ENCODE measurements at places on chromosomes 12 and 14.

DNA sequence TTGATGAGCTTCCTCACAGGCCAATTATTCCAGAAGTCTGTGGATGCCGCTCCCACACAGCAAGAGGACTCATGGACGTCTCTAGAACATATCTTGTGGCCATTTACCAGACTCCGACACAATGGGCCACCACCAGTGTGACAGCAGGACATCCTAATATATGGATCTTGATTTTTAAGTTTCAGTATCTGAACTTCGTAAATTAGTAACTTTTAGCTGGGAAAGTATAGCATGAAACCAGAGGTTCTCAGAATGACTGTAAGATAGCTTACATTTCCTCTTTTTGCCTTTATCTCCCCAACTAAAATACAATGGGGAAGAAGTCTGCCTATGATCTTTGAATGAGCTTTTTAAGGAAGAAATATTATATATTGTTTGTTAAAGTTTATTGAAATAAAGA, 87.0 kb downstream of the DNAI7 start:
- no peak for DNase-seq

GRCh38 chr12:107514887-107515445, 170.6 kb upstream of the PWP1 start:
- no peak for DNase-seq

DNA sequence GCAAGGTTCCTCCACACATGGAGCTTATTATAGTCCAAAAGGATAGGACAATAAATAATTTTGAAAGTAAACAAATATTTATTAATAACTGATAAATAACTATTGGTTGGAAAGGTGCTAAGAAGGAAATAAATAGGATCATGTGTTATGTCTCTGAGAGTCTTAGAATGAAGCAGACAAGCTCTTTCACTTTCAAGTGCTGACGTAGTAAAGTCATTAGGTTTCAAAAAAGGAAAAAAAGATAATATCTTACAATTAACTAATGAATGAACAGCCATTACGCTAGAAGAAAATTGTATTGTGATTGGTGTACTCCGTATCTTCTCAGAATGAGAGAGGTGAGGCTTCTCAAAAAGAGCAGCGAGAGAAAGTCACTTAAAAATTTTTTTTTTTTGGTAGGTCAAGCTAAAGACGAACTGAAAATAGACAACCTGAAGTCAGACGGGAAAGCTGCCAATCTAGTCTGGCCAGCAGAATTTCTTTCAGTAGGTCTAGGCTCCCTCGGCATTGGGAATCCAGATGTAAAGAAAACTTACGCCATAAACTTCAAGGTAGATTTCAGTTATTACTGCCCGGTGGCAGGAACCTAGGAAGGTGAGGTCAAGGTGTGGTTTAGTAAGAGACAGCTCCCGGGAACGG, 583 bp upstream of the LEMD3 start:
- DNase-seq = no peak

DNA sequence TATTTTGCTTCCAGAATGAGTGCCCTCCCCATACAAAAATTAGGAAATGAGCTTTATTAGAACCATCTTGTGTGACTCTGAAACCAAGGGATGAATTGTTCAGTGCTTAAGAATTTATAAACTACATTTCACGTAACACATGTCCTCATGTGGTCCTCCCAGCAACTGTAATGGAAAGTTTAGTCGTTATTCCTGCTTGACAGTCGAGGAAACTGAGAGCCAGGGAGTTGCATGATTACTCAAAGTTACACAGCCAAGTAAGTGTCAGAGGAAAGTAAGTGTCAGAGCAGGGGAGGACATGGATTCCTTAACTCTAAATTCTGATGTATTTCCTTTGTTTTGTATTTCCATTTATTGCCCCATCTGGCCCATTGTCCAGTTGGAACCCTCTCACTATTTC, 453.9 kb downstream of the FUT8 start:
- DNase-seq = no peak

GRCh38 chr14:67569651-67570290, 30.3 kb downstream of the PIGH start:
- DNase-seq = no peak

DNA sequence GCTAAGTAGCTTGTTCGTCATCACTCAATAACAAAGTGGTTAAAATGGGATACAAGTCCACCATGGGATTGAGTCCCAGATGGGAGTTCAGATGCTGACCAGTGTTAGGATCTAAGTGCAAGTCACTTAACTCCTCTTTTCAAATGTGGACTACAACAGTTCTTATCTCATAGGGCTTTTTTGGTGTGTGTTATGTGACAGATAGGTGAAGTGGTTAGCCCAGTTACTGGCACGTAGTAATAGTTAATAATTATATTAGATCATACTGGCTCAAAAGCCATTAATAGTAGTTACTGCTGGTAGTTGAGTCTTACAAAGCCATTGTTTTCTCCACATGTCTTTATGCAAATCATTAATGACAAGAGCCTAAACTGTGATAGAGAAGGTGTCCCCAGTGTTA, 73.2 kb downstream of the RCOR1 start:
- DNase-seq = no peak

DNA sequence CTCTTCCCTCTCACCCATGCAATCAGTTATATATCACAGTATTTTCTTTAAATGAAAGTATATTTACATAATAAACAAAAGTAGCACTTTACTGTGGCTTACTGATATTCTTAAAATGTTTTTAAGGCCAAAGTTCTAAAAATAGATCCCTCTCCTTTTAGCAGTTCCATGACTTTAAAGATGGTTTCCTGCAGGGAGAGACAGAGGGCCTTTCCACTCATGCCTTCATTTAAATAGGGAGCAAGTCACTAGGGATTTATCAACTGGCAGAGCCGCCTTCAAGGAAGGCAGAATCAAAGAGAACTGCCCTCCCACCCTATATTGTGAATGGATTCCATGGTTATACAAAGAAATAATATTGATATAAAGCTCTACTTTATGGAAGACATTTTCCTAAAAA, 55.5 kb downstream of the DUSP16 start:
- no peak for DNase-seq

GRCh38 chr14:104200106-104200505, 61.7 kb downstream of the KIF26A start:
- no peak for DNase-seq

DNA sequence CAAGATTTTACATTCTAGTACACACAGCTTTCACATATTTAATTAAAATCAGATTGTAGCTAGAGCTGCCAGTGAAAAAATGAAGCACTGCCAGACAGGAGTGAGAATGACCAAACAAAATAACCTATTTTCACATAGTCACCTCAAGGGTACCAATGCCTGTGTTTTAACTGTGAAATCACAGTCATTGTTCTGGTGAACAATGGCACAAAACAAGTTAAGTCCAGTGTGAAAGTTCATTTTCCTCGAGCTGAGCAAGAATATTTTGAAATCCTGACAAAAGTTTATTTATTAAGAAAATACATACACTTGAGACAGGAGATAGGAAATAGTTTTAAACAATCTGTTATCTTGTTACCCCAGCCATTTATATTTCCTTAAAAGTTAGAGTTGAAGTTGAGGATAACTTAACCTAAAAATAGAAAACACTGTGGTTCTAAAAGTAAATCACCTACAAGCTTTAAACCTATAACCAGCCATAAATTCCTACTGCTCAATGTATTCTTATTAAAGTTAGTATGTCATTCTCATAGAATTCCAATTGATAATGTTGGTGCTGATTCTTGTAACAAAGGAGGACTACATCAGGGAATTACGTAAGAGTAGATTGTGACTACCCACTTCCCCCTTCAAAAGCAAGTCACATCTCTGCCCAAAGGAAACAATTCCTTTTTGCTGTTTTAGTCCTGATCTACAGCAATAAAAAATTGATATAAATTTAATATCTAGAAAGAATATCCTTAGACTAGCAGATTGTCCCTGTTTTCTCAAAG, 15.9 kb downstream of the DENND5B start:
- no peak for DNase-seq

GRCh38 chr14:77314043-77314442, 6.6 kb downstream of the POMT2 start:
- no peak for DNase-seq

- DNase-seq = no peak
Measured at GRCh38 chr14:24130380-24130716, at the start of gene FITM1. TSS of gene FITM1 (plus strand) at chr14:24130659. CDS start at chr14:24131564, 905 bp downstream.

DNA sequence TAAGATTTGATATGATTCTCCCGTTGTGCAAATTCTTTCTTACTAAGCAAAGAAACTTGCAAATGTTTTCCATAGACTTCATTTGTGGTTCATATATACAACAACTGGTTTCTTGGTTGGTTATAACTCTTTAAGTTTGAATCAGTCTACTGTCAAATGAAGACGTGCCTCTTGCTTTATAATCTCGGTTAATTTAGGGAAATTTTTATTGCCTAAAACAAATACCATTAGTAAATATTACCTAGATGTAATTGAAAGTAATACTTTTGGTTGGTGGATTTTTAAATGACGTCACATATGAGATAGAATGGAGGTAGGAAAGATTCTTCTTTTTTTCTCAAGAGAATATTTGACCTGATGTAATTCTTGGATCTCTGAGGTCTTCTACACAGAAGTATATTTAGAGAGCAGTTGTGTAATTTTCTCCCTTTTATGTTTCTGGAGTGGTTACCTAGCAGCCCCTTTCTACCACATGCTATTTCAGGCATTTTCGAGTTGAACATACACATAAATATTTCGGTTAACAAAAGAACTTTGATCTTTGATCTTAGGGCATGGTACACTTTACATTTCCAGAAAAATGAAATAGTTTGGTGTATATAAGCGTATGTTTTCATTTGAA, 1.7 kb downstream of the ATF7IP start:
- DNase-seq = peak; percentile 68

GRCh38 chr12:132270969-132271754, 58.2 kb downstream of the GALNT9 start:
- no peak for DNase-seq

DNA sequence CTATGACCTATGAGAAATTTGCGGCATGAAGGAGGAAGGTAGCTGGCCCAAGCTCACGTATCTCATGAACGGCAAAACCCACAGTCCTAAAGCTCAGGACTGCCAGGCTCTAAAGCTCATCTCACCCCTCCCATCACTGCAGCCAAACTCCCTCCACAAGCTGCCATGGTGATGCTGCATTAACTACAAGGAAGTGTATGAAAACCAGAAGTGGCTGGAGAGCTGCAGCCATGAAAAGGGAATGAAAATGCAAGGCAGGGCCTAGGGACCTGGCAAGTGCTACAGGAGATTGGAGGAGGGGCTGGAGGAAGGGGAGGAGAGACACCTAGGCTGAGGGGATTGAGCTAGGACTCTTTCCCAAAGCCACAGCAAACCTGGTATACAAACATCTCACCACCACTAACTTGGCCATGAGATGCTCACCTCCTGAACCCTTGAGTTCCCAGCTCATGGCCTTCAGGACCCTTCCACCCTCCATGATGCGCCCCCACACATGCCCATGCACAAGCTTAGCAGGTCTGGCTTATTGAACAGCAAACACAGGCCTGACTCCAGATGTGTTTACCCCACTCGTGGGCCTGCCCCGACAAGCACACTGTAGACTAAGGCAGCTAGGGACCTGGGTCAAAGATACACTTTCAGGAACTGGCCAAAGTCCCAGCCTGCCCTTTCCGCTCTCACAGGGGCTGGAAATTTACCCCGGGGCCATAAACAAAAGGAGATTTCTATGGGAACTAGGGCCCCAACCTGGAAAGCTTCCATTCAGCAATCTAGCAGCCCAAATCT, 42.0 kb downstream of the LTBP2 start:
- no peak for DNase-seq

- DNase-seq = no peak
Measured at GRCh38 chr14:75514673-75515628, 7.3 kb upstream of the BATF start.

DNA sequence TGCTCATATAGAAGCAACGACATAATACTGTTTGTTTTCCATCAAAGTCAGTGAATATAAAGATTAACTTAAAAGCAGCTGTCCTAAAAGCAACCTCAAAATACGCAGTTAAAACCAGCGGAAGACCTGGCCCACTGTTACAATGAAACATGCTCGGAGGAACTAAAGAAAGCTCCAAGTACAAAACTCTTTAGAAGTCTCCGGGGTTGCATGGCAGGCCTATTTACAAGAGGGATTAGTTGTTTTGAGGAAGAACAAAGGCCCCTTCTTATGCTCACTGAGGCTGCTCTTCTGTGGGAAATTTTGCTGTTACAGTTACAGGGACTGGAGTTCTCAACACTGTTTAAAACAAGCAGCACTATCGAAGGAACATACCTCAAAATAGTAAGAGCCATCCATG, 75.9 kb upstream of the C12orf71 start:
- no peak for DNase-seq

GRCh38 chr14:101584055-101584859, 23.0 kb downstream of the DIO3 start:
- DNase-seq = no peak

- no peak for DNase-seq
Measured at GRCh38 chr14:105421723-105422615, 2.3 kb downstream of the MTA1 start.

Data from T-helper 2 cell (primary cell).